Pancreas (tissue), 10 donors: ENCODE measurements at places on chromosomes 1 and 21. TPM values are rescaled to one million over a fixed set of nuclear protein-coding genes. Genes with fewer than 3 reads are reported as not detected.

Gene SLC25A24
- 7.8 TPM for total RNA-seq

Gene KIF21B
- 0.58 TPM for total RNA-seq

Gene KCNN3
- total RNA-seq: 1.0 TPM

Gene CYP2J2
- total RNA-seq: 2.3 TPM

Gene TRNP1
- 36.8 TPM for total RNA-seq

Gene PLCH2
- 3.4 TPM for total RNA-seq

Gene KCNJ10
- total RNA-seq: not detected

Gene MARK1
- total RNA-seq: 1.1 TPM

Gene FCGR1A
- total RNA-seq: 0.19 TPM

Gene TRIM58
- 0.19 TPM for total RNA-seq

Gene IFI44
- 13.9 TPM for total RNA-seq

DNA sequence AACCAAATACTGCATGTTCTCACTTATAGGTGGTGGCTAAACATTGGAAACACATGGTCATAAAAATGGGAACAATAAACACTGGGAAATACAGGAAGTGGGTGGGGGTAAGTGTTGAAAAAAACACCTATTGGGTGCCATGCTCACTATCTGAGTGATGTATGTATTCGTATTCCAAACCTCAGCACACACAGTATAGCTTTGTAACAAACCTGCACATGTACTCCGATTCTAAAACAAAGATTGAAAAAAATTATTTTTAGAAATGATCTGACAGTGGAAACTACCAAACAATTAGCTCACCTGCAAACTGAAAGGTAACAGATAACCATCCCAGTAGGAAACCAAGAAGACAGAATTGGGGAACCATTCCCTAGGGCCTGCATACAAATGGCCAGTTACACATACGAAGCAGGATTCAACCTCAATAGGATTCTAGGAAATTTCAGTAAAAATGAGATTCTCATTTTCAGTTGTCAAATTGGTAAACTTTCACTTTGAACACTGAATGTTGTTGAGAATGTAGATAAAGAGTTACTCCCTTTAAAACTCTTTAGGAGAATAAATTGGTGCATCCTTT is 88.1 kb upstream of the LRRC8D start:
- no peak overlapping the region for H3K27ac ChIP-seq
- no peaks in the 10 kb centered on the region for H3K36me3 ChIP-seq
- H3K4me3 ChIP-seq: no peak overlapping the region

DNA sequence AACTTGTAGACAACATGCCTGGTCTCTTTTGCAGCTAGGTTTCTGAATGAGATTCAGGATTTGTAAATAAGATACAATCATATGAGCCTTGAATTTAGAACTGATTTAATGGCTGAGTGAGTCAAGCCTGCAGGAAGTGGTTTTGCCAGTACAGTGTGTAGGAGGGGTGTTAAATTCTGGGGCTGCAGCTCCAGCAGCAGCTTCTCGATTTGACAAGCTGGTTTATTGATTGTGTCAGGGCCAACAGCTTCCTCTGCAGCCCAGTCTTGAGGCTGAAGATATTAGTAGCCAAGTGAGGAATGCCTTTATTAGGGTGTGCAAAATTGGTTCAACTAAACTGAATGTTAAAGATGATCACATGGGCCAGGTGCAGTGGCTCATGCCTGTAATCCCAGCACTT is 11.5 kb upstream of the PLA2G5 start:
- no peak for DNase-seq
- H3K4me1 ChIP-seq: no peaks in the 10 kb centered on the region
- no peak overlapping the region for H3K27ac ChIP-seq
- H3K27me3 ChIP-seq: no peaks in the 10 kb centered on the region
- H3K36me3 ChIP-seq: no peaks in the 10 kb centered on the region
- no peak overlapping the region for H3K4me3 ChIP-seq

DNA sequence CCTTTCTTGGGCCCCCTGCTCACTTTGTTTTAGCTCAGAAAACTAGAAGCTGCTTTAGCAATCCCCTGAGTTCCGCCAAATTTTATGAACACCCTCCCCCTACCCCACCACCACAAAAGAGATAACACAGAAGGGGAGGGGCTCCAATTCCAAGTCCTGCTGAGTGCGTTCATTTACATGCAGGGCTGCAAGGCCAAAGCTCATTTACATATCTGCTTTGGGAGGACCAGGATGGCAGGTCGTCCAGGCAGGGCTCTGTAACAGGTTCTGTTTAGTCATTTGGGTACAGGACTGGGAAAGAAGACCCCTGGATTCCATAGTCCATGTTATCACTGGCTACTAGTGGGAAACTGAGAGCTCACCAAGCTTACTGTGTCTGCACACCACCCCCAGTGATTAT is 35.9 kb upstream of the KIF21B start:
- DNase-seq: no peak
- H3K27me3 ChIP-seq: no peaks in the 10 kb centered on the region
- H3K4me3 ChIP-seq: no peak overlapping the region
- H3K36me3 ChIP-seq: no peaks in the 10 kb centered on the region
- H3K4me1 ChIP-seq: no peaks in the 10 kb centered on the region

DNA sequence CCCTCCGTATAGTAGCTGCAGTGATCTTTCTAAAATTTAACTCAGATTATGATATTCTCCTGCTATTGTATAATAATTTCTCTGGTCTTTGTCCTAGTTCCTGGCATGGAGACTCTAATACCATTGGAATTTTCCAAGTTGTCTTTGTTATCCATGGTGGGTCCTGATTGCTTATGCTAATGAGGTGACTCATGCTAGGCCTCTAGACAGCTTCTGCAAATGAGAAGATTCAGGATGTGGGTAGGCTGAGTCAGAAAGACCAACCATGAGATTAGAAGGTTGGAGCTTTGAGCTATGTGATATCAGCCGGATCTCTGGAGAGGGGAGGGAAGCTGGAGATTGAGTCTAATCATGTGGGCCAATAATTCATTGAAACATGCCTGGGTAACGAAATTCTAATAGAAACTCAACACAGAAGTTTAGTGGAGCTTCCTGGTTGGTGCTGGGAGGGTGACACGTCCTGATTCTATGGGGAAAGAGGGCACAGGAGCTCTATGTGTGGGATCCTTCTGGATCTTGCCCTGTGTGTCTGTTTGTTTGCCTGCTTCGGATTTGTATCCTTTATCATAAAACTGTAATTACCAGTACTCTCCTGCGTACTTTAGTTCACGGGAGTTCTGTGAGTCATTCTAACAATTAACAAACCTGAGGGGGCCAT is 73.2 kb upstream of the CNIH3 start:
- H3K27ac ChIP-seq: no peak overlapping the region
- no peaks in the 10 kb centered on the region for H3K36me3 ChIP-seq
- no peaks in the 10 kb centered on the region for H3K27me3 ChIP-seq
- DNase-seq: no peak

GRCh38 chr1:21926814-21927532 is 10.1 kb downstream of the HSPG2 start:
- no peak for DNase-seq
- H3K27me3 ChIP-seq: no peaks in the 10 kb centered on the region
- H3K4me3 ChIP-seq: no peak overlapping the region
- H3K36me3 ChIP-seq: no peaks in the 10 kb centered on the region
- peaks cover 8% of the 10 kb centered on the region for H3K4me1 ChIP-seq

- no peak overlapping the region for H3K27ac ChIP-seq
- no peaks in the 10 kb centered on the region for H3K4me1 ChIP-seq
- peaks cover 3% of the 10 kb centered on the region for H3K36me3 ChIP-seq
- no peaks in the 10 kb centered on the region for H3K27me3 ChIP-seq
Observed at GRCh38 chr1:180494370-180494769, 8.0 kb downstream of the ACBD6 start.

DNA sequence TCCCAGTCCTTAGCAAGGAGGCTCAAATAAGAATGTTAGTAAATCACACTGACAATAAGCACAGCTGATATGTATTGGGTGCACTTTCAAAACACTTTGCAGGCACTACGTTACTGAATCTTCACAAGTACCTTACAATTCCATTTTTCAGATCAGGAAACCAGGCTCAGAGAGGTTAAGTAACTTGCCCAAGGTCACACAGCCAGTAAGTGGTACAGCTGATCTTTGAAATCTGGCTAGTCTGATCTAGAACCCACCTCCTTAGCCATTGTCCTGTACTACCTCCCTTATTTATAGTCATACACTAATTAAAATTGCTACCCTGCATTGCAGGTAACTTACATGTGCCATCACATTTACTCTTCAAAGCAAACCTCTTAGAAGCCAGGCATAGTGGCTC is 122.1 kb upstream of the KLHDC7A start:
- no peak overlapping the region for H3K4me3 ChIP-seq
- no peak for DNase-seq
- no peaks in the 10 kb centered on the region for H3K4me1 ChIP-seq
- H3K27me3 ChIP-seq: no peaks in the 10 kb centered on the region
- no peaks in the 10 kb centered on the region for H3K36me3 ChIP-seq

DNA sequence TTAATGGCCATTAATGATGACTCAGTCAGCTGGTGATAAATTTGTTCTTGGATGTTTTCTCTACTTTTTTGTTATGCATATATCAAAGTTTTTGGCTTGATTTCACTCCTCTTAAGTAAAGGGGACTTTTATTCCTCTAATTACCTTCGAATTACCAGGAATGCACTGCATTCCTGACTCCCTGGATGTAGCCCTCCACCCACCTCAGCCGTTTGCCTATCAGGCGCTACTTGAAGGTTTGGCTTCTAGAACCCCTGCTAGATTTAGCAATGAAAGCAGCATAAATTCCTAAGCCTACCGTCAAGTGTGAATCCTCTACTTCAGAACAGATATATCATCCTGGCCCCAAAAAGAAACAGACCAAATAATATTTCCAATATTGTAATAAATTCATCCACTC is 387.8 kb upstream of the ADGRL2 start:
- no peak overlapping the region for H3K27ac ChIP-seq
- no peaks in the 10 kb centered on the region for H3K27me3 ChIP-seq
- H3K36me3 ChIP-seq: no peaks in the 10 kb centered on the region

DNA sequence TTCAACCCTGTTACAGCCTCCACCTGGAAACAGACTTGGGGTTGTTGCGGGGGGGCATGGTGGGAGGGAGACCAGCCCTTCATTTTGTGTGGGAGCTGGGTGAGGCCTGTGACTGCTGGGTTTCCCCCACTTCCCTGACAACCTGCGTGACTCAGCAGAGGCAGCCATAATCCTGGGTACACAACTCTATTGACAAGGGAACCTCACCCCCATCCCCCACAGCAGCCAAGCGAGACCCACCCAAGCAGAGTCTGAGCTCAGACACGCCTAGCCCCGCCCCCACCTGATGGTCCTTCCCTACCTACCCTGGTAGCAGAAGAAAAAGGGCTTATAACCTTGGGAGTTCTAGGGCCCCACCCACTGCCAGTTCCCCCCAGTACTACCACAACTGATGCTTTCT is 8.0 kb upstream of the CCDC190 start:
- no peak for DNase-seq
- H3K27me3 ChIP-seq: no peaks in the 10 kb centered on the region
- H3K4me1 ChIP-seq: no peaks in the 10 kb centered on the region
- no peaks in the 10 kb centered on the region for H3K36me3 ChIP-seq
- no peak overlapping the region for H3K4me3 ChIP-seq
- no peak overlapping the region for H3K27ac ChIP-seq

DNA sequence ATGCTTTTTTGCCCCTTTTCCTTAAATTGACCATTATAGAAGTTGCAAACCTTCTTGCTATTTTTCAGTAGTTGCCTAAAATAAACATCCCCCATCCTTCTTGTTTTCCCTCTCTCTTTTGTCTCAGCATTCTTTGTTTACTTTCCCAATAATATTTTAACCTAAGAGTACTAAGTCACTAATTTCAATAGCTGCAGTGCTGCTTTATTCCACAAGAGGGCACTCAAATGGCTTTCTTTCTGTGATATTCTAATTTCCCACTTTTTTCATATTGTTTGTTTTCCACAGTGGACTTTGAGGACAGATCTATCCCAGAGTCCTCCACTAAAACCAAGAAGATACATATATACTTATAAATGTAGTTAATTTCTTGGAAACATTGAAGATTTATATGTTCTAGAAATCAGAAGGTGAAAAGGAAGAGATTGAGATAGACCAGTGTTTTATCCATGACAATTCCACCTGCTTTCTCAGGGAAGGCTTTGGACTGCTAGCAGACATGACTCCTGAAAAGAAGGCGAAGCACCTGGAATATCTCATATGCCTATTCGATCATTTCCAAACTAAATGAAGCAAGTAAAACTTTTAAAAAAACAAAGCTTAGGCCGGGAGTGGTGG is 104.8 kb upstream of the GRIK1 start:
- no peaks in the 10 kb centered on the region for H3K4me1 ChIP-seq
- no peak overlapping the region for H3K27ac ChIP-seq
- no peaks in the 10 kb centered on the region for H3K27me3 ChIP-seq
- no peak for DNase-seq
- H3K36me3 ChIP-seq: no peaks in the 10 kb centered on the region

DNA sequence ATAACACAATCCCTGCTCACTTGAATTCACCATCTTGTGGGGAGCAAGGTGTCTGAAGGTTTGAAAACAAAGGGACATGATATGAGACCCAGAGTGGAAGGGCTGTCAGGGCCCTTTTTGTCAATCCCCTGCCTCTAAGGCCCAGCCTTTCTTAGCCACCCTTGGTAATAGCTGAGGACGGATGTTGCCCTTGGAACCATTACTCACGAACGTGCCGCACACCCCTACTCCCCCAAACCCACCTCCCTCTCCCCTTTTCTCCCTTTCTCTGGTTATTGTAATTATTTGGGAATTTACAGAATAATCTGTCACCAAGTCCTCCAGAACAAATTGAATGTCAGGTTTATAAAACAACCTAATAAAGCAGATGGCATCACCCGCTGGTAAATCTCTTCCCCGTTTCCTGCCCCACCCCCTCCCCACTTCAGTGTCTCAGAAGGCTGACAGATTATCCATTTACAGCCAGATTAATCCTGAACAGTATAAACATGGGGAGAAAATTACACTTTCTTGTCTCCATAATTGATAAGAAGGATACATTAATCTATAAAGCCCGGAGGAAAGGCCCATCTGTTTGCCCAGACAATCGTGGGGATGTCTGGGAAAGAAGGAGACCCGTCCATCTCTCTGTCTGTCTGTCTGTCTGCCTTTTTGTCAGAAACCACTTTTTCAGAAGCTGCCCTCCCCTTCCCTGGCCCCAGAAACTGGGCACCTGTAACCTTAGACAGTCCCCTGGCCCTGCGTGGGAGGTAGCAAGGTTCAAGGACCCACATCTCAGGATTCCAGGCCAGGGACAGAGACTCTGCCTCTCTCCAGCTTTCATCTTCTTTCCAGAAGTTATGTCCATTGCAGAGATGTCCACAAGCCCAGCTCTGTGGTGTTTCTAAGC is 60.6 kb upstream of the CD34 start:
- H3K4me3 ChIP-seq: no peak overlapping the region
- DNase-seq: no peak
- no peak overlapping the region for H3K27ac ChIP-seq
- H3K36me3 ChIP-seq: no peaks in the 10 kb centered on the region
- H3K27me3 ChIP-seq: no peaks in the 10 kb centered on the region

GRCh38 chr1:220705782-220706181 is 15.6 kb downstream of the C1orf115 start:
- H3K27ac ChIP-seq: no peak overlapping the region
- no peaks in the 10 kb centered on the region for H3K27me3 ChIP-seq
- no peak overlapping the region for H3K4me3 ChIP-seq
- H3K36me3 ChIP-seq: no peaks in the 10 kb centered on the region
- peak; percentile 27 for DNase-seq

GRCh38 chr1:170716835-170717429 is 53.0 kb downstream of the PRRX1 start:
- DNase-seq: no peak
- no peaks in the 10 kb centered on the region for H3K27me3 ChIP-seq
- H3K36me3 ChIP-seq: no peaks in the 10 kb centered on the region
- no peaks in the 10 kb centered on the region for H3K4me1 ChIP-seq
- H3K4me3 ChIP-seq: no peak overlapping the region

- DNase-seq: no peak
- H3K4me1 ChIP-seq: peaks cover 8% of the 10 kb centered on the region
- no peak overlapping the region for H3K27ac ChIP-seq
- no peaks in the 10 kb centered on the region for H3K27me3 ChIP-seq
- no peaks in the 10 kb centered on the region for H3K36me3 ChIP-seq
Observed at GRCh38 chr1:2135441-2135841, 59.1 kb downstream of the FAAP20 start.
